Stimulated activated CD8-positive, alpha-beta memory T cell treated with anti-CD3 and anti-CD28 coated beads, Interleukin-7, amount 100 ng/mL, for 4 hours (primary cell): ENCODE measurements at places on chromosomes 2 and 18.

DNA sequence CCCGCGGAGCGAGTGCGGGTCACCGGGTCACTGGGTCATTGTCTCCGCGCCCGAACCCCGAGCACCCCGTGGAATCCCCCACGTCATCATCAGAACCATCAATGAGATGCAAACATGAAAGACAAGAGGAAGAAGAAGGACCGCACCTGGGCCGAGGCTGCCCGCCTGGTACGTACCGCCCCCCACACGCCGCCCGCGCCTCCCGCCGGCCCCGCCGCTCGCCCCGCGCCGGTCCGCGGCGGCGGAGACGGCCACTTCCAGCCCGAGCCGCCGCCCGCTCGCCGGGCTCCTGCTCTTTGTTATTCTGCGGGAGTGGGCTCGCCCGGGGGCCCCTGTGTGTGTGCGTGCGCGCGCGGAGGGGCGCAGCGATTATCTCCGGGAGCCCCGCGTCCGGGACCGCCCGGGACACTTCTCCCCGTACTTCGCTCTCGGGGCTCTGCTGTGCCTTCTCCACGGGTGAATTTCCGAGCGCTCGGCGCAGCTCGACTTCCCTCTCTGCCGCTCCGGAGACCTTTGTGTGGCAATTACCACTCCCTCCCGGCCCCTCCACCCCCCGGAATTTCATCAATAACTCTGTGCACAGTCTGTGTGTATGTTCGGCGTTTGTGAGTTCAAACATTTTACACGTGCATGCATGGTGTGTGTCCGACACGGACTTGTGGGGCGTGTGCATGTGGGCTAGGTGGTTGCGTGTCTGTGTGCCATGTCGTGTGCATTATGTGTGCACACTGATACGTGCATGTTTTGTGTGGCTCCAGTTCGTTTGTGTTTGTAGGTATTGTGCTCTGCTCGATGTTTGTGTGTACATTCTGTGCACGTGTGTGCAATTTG lies 714 bp downstream of the ASXL3 start:
- no peak for DNase-seq

GRCh38 chr2:175080479-175080878 lies 75.3 kb upstream of the CHN1 start:
- DNase-seq = no peak

DNA sequence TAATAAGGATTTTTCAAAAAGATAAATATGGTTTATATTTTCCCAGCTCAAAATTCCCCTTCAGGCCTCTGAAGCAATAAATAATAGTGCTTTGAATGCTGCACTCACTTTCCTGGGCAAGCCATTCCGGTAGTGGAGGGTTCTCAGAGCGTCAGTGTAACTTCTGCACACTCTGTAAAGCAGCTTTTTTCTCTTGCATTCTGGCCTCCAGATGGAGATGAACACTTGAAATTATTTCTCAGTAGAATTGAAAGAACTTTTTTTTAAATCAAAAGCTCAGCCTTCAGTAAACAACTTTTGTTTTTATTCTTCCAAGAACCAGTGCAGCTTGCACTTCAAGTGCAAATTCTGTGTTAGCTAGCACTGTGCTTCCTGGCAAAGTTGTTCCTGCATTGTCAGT lies 281.1 kb upstream of the RAB12 start:
- no peak for DNase-seq

GRCh38 chr18:22238681-22239080 lies 69.3 kb downstream of the GATA6 start:
- DNase-seq = no peak

DNA sequence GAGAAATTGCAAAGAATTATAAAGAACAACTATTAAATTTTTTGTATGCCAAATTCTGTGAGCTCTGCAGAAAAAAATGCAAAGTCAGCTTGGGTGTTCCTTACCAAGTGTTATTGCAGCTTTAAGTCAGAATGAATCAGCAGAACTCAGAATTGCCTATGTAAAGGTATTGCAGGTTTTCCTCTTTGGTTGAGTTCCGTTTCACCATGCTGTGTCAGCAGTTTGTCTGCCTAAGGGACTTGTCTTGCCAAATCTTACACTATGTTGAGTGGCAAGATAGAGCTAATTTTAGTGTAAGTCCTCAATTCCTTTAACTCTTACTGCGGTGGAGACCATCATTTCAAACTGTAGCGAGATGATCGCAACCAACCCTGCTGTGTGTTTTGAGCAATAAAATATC lies 38.8 kb downstream of the ADAM23 start:
- DNase-seq = no peak

DNA sequence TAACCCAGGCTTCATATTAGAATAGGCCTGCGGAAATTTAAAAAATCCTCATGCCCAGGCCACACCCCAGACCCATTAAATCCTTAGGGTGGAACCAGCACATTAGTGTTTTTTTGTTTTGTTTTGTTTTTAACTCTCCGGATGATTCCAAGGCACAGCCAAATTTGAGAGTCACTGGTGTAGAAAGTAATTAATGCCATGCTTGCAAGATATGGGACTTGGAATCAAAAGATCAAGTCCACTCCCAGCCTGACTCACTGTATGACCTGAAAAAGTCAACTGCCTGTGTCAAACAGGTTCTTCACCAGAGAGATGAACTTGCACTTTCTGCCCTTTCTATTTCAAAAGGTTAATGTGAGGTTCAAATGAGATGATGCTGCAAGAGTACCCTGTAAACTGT lies 310.3 kb upstream of the LYPD1 start:
- DNase-seq = no peak

GRCh38 chr2:182594286-182594685 lies 121.8 kb upstream of the DNAJC10 start:
- no peak for DNase-seq

DNA sequence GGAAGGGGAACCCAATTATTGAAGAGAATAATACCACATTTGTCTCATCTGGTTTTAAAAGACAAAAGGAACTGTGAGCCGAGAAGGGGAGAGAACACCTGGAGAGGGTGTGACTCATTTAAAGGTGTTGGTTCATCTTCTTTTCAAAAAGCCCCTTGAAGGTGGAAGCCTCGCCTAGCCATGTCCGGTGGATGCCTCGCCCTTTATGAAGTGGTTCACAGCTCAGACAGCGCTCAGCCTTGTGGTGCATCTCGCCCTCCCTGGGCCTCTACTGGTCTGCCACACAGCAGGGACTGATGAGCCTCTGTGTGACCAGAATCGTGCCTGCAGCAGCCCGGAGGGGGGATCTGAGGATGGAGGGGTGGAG lies 290.0 kb upstream of the CXCR4 start:
- DNase-seq = no peak

- DNase-seq = no peak
These were observed 47.8 kb upstream of the ZEB2 start for GRCh38 chr2:144567745-144568144.

DNA sequence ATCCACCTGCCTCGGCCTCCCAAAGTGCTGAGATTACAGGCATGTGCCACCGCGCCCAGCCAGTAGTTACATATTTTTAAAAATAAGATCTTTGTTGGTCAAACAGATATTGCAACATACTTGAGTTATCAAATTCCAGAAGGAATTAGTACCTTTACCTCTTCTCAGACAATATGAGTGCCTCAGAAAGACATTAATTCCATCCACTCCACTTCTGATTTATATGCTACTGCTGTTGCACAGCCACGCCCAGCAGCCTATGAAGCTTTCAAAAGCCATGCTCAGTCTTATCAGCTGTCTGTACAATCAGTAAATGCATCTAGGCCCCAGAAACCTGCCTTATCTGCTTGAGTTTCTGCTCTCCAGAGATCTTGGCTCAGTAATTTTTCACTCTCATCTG lies 47.8 kb downstream of the MEX3C start:
- no peak for DNase-seq

GRCh38 chr18:79227621-79228020 lies 158.4 kb downstream of the ATP9B start:
- no peak for DNase-seq
